ENCODE measurements at places on chromosomes 5 and 9.

DNA sequence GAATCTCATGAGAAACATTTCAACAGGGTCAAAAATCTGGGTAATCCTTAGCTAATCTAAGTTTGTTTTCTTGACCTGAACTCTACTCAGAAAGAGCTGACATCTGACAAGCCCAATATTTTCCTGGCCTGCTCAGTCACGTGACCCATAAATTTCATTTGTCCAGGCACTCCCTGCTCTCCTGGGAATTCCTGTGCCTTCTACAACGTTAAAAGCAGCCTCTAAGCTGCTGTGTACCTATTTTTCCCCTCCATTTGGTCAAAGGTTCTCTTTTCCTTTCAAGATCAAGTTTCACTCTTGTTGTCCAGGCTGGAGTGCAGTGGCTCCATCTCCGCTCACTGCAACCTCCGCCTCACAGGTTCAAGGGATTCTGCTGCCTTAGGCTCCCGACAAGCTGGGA, 148.8 kb upstream of the ABCA1 start:
- DNase-seq: no peak

GRCh38 chr9:114690308-114690707, 8.3 kb upstream of the TEX48 start:
- no peak for DNase-seq

GRCh38 chr9:68844631-68845612, 139.9 kb downstream of the PIP5K1B start:
- no peak for DNase-seq

- no peak for DNase-seq
Observed at GRCh38 chr9:98545021-98545420, 163.7 kb downstream of the GABBR2 start.

GRCh38 chr5:51383131-51384121, at the start of gene ISL1:
Gene ISL1 (plus strand): TSS chr5:51383448. CDS start chr5:51383672, 224 bp downstream.
- no peak for DNase-seq

GRCh38 chr5:149916334-149917072, 28.1 kb downstream of the PDE6A start:
- no peak for DNase-seq

DNA sequence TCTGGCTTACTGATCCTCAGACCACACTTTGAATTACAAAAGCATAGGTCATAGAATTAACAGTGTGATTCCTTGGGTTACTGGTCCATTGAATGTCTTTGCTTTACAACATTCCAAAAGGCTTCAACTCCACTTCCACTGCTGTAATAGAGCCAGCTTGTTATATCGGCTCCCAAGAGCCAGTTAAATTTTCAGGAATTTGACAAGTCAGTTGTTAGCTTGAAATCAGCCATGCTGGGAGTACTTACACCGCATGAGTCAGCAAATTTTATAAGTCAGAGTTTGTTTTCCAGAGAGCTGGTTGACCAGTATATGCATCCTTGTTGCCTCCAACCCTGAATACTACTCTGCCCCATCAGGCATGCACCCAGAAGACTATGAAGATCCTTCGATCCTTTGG, 73.1 kb downstream of the FOXB2 start:
- no peak for DNase-seq

DNA sequence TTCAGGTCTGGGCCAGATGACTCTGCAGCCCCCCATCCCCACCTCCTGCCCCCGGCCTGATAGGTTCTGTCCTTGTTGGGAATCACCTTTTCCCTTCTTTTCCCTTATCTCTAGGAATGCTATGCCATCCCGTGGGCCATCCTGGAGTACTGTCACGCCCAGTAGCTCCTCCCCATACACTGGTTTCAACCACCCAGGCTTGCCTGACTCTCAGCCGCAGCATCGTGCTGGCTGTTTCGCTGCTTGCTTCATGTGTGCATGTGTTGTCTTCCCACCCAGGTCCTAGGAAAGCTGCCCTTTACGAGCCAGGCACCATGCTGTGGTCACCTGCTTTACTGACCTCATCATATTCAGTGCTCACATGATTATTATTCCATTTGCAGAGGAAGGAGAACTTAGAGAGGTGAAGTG, 71.8 kb downstream of the ANGPTL2 start:
- no peak for DNase-seq

DNA sequence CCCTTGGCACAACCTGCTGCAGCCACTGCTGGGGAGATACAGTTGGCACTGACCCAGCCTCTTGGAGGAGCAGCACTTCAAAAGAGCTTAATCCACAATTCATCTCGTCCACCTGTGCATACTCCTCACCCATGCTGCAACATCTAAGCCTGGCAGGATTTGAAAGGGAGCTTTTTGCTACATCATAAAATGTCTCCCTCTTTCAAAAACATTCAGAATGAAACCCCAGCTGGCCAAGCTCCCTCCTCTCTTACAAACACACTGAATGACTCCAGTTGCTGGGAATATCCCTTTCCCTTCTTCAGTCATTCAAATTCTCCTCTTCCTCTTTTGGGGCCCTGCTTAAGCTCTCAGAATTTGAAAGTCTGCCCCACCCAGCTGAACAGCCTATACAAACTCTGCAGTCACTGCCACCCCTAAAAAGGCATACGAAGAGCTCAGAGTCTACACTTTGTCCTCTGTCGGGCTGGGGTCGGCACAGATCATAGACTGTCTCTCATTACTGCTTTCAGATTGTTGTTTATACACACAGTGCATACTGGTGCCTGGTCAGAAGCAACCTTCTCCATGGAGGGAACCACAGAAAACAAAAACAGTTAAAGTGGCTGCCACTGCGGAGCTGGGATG, 8.8 kb upstream of the C5orf15 start:
- DNase-seq: no peak

DNA sequence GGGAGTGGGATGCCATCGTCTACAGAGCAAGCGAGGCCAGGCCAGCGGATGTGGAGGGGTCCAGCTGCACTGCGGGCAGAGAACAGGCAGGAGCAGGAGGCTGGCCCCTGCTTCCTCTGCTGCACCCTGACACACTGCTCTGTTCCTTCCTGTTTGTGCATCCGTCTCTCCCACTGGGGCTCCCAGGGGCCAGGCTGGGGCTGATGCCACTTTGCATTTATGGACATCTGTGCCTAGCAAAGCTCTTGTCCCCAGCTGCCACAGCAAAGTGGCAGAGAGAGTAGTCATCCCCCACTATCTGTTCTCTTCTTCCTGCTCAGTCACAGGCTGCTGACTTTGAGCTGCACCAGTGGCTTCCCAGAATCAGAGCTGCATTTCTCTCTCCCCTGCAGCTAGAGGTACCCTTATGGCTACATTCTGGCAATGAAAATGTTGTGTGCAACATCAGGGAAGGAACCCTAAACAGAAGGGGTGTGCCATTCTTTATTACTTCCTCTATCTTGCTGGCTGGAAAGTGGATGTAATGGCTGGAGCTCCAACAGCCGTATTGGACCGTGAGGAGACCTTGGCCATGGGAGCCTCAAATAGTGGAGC, 4.2 kb upstream of the NINJ1 start:
- DNase-seq: no peak

GRCh38 chr5:54764102-54765090, 221.0 kb downstream of the ESM1 start:
- DNase-seq: no peak
